ENCODE measurements at places on chromosomes 5 and 9.

DNA sequence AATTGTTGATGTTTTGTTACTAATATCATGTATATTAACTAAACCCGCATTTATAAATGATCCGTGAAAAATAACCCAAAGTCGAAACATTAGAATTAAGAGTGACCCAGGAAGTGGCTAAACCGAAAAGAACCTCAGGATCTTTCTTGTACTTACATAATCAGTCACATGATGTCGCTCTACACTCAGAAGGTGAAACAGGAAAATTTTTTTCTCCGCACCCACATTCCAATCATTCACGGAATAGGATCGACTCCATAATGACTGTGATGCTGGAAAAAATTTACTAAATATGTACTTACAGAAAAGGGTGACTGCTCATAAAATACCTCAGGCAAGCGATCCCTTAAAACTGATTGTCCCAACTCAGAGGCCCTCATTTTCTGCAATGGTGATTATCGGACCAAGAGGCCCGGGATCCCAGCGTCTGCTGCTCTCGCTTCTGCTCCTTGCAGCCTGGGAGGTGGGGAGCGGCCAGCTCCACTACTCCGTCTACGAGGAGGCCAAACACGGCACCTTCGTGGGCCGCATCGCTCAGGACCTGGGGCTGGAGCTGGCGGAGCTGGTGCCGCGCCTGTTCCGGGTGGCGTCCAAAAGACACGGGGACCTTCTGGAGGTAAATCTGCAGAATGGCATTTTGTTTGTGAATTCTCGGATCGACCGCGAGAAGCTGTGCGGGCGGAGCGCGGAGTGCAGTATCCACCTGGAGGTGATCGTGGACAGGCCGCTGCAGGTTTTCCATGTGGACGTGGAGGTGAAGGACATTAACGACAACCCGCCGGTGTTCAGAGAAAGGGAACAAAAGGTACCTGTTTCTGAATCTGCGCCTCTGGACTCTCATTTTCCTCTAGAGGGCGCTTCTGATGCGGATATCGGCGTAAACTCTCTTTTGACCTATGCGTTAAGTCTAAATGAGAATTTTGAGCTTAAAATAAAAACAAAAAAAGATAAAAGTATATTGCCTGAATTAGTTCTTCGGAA is at the start of gene PCDHA12:
Gene PCDHA12 (plus strand): TSS at position 224 of the 981 bp plus-strand sequence. CDS start 165 bp downstream, at position 389.
- DNase-seq: no peak

- DNase-seq: no peak
Measured at GRCh38 chr5:90747175-90747574, 188.6 kb downstream of the ADGRV1 start.

GRCh38 chr9:130177898-130178805 is 5.9 kb downstream of the NCS1 start:
- DNase-seq: no peak

- no peak for DNase-seq
Measured at GRCh38 chr9:133008824-133009223, 22.0 kb upstream of the GTF3C5 start.

DNA sequence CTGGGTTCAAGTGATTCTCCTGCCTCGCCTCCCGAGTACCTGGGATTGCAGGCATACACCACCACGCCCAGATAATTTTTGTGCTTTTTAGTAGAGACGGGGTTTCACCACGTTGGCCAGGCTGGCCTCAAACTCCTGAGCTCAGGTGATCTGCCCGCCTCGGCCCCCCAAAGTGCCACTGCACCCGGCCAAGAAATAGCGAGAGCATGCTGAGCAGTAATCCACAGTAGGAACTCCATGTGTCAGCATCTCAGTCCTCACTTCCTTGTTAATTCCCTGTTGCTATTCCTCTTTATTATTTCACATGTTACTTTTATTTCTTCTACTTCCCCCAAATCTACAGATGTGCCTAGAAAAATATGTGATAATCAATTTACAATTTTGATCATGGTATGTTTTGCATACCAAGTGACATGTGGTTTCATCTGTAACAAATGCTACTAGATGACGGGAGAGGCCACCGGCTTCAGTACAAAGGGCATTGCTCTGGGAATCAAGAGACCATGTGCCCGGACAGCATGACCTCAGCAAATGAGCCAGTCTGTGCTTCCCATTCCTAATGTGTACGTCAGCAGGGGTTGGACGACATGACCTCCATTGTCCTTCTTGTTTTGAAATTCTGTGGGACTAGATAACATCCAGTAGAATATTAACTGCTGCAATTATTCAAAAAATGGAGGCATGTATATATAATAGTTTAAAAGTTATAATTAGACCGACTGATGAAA is 61.6 kb downstream of the FNBP1 start:
- peak; percentile 59 for DNase-seq

- DNase-seq: no peak
Measured at GRCh38 chr5:33711094-33711679, 180.6 kb downstream of the ADAMTS12 start.

DNA sequence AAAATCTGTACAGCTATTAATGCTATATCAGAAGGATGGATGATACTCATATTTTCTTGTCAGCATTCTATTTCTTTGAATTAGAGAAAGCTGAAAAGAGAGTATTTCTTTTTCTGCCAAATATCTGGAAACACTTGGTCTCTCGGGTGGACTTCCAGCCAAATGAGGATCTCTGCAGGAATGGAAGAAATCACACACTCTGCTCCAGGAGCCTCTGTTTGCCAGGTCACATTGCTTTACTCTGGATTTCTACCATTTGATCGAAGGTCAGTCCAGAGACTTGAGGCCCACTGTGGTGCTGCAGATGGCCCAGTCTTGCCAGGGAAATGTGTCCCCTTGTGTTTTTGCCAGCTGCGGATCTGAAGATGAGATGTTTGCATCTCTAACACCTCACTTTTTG is 154.1 kb downstream of the PCSK1 start:
- DNase-seq: no peak

DNA sequence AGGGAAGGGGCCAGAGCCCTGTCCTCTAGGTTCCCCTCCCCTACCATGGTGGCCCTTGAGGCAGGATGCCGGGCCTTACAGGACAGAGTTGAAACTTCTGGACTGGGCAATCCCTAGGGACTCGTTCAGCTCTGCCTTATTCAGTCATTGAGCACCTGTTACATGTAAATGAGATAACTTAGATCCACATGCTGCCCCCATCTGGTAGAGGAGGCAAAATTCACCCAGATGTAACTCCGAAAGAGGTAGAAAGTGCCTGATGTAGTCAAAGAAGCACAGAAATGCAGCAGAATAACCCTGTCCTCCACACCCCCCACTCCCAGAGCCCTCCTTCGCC is 1.5 kb downstream of the GGTA1 start:
- no peak for DNase-seq

DNA sequence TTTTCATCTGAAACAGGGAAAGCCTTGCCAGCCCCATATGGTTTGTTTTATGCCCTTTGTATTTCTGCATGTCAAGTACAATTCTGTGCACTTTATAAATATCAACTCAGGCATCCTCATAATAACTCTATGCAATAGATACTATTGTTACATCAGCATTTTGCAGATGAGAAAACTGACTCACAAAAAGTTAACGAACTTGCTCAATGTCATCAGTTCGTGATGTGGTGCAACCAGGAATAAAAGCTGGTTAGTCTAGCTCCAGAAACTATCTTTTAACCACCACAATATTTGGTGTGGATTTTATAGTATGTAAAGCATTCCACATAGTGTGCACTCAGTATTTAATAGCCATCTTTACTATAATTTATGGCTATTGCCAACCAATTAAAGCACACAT is 134.9 kb downstream of the MRPS30 start:
- no peak for DNase-seq

GRCh38 chr5:4479426-4479825 is 660.7 kb upstream of the ADAMTS16 start:
- no peak for DNase-seq

DNA sequence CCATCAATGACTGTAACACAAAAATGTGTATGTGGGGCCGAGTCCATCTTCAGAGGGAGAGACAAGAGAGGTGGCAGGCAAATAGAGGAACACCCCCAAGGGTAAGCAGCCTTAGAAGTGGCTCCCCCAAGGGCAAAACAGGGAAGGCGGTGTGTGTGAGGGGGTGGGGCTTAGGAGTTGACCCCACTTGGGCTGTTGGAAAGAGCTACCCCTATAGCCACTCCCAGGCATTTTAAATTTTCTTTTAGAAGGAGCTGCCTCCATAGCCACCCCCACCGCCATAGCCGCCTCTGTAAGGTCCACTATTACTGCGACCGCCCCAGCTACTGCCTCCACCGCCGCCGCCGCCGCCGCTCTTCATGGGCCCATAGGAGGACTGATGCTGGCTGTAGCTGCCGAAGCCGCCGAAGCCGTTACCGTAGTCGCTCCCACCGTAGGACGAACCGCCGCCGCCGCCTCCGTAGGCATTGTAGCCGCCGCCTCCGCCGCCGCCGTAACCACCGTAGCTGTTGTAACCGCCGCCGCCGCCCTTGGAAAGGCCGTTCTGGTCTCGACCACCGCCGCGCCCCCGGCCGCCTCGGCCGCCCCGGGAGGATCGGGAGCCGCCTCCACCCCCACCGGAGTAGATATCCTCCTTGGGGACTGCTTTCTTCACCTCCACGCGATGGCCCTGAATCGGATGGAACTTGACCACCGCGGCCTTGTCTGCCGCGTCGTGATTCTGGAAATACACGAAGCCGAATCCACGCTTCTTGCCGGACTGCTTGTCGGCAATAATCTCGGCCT is 1.1 kb downstream of the HNRNPA0 start:
- DNase-seq: no peak

DNA sequence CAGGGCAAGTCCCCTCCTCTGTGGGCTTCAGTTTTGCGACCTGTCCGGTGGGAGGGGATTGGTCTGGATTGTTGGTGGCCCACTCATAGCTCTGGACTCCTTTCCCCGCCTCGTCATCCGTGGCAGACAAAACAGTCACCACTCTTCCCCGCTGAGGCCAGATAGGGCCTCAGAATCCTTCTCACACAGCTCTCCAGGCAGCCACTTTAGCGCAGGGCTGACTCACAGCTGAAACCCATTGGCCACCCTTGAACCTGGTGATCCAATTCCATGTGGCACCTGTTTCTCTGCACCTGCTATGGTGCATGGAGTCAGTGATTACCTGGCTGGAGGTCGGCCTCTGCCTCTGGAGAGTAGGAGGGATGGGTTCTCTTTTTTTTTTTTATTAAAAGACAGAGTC is 15.8 kb upstream of the CACFD1 start:
- no peak for DNase-seq

GRCh38 chr5:36685631-36686288 is 79.4 kb downstream of the SLC1A3 start:
- no peak for DNase-seq

- no peak for DNase-seq
Measured at GRCh38 chr5:127650022-127650421, 1.1 kb downstream of the CTXN3 start.

- DNase-seq: no peak
Measured at GRCh38 chr9:91034976-91035824, 233.6 kb downstream of the SYK start.

DNA sequence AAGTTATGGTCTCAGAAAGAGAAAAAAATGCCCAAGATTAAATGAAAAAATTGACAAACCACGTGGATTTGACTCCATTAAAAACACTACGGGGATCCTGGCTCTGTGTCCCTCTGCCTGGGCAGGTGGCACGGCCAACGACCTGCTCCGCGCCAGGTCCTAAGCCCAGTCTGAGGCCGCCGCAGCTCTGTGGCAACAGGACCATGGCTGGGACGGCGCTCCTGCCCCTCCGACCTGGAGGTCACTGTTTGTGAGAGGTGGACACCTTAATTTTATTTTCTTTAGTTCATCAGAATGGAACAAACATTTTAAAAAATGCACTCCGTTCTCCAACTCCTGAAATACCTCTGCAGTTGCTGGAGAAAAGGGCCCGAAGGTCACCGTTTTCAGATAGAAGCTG is 369.4 kb downstream of the CDH9 start:
- DNase-seq: no peak

GRCh38 chr5:98962587-98962986 is 33.8 kb upstream of the CHD1 start:
- no peak for DNase-seq

- DNase-seq: no peak
Measured at GRCh38 chr5:165665735-165666400, 2160.4 kb downstream of the MAT2B start.

DNA sequence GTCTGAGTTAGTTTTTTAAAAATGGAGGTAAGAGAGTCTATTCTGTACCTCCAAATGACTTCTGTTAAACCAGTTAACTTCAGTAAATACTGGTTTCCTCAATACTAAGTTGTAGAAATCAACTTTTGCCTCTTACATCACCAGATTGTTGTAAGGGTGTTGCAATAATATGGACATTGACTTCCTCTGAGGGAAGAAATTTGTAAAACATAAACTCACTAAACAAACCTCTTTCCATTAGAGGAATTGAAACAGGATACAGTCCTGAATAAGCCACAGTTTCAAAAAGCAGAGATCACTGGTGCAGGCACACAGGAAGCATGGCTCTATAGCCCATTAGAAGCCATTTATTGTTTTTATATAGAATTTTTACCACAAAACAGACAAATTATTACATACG is 32.7 kb upstream of the SLCO6A1 start:
- DNase-seq: no peak

Measured in caudate nucleus (tissue), 63 donors.